ENCODE measurements at places on chromosomes 12 and 14.

DNA sequence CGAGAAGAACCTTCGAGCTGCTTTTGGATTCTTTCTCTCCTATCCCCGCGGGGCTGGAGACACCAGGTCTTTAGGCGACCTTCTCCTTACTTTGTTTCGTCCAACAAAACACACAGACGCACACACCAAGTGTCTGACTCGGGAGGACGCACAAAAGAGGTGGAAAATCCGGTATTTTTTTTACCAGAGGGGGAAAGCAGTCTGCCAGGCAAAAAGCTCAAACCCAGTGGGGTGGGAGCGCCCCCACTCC, 2.1 kb downstream of the SIX4 start:
- no peak for DNase-seq

GRCh38 chr12:14560904-14561574, 6.6 kb downstream of the PLBD1 start:
- DNase-seq, result no peak

GRCh38 chr14:104146651-104147345, 8.4 kb downstream of the KIF26A start:
- no peak for DNase-seq

GRCh38 chr12:81797100-81797499, 38.0 kb upstream of the PPFIA2 start:
- no peak for DNase-seq

GRCh38 chr12:131231032-131231980, 277.6 kb downstream of the ADGRD1 start:
- DNase-seq, result no peak

DNA sequence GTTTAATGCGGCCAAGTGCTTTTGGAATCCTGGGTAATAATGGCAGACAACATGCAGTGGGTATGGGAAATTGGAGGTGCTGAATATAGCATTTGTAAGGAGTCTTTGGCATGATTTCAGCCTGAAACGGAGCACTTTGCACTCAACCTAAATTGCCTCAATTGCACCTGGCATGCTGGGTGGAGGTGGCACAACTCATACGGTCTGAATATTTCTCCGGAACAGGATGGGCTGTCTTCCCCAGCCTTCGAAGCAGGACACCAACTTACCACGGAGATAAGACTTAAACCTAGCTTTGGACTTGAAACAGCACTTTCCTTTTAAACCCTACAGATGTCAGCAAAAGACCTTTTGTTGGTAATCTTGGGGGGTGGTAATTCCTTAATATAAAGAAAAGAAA, 153.7 kb upstream of the SRRM4 start:
- no peak for DNase-seq
